ENCODE measurements at places on chromosomes 12 and 14. TPM values are rescaled to one million over a fixed set of nuclear protein-coding genes. Genes with fewer than 3 reads are reported as not detected.
A peak's percentile ranks its signal among the peaks of the same experiment; 100 is the strongest.

DNA sequence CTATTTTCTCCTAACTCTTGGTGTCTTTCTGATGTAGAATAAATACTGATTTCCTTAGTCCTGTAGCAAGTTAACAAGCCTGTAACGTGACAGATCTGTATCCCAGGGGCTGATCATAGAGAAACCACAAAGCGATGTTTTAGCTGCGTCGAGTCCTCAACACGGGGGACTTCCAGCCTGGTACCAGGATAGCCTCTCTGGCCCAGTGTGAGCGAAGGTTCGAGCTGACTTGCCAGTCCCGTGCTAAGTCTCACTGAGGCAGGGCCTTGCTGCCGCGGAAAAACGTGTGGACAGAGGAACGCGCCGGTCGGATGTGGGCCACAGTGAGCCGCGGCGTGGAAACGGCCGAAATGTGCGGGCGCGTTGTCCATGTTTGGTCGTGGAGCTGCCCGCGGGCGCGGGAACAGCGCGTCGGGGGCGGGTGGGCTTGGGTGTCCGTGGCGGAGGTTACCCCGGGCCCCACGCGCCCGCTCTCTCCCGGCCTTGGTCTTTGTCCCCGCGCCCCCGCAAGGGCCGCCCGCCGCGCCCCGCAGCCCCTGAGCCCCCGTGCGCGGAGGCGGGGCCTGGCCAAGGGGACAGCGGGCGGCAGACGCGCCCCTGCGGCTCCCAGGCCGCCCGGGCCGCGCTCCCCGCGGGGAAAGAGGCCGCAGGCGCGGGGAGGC lies 531 bp upstream of the EML1 start:
- peak; percentile 57 for DNase-seq

DNA sequence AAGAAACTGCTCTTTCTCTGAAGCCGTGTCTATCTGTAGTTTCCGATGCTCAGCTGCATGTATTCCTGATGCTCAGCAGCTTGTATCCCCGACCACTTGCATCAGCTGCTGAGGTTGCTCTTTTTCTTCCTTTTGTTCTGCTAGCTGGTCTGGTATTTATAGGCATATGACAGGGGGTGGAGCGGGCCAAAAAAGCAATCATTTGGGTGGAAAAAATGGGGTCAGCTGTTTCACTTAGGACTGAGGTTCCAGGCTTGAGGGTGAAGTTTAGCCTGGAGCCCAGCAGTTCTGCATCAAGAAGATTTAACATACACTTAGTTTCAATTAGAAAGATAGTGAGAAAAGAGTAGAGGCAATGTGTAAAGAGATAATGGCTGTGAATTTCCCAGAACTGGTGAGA lies 23.6 kb upstream of the AMN1 start:
- peak; percentile 49 for DNase-seq

DNA sequence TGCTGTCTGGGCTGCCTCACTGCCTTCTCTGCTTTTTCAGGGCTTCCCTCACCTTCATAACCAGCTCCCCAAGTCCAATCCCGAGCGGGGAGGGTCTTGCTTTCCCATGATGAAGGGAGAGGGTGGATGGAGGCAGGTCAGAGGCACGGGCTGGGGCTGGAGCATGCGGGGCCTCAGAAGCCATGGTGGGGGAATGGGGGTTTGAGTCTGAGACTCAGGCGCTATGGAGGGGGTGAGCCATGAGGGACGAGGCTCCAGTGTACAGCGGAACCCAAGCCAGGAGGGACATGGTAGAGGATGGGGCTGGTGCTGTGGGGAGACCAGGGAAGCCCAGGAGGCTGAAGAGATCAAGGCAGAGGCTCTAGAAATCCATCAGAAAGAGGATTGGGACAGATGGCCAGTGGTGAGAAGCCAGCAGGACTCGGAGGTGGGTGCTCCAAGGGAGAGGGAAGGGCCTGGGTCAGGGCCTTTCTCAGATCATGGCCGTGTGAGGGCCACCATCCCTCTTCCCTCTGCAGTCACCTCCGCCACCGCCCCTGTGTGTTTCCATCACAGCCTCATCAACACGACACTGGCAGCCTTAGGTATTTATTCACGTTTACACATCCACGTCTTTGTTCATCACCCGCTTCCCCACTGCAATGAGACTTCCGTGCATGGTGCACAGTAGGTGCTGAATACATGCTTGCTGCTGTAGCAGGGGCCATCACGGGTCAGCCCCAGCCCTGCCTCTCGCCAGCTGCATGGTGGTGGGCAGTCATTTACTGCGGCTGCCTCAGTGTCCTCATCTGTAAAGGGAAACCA lies 144.7 kb downstream of the ADGRD1 start:
- DNase-seq, result no peak

DNA sequence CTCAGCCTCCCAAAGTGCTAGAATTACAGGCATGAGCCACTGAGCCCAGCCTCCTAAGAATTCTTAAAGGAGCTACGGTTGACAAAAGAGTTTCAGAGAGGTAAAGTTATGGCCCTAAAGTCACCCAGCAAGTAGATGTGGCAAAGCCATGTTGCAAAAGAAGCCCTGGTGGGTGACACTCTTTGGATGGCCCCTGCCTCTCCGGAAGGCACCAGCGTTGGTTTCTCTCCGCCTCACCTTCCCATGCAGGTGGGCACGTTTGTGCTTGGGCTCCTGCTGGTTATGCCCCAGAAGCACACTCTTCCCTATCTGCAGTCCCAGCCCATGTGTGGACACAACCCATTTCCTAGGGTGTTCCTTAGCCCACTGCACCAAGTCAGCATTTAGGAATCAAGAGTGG lies 9.5 kb upstream of the SERPINA3 start:
- DNase-seq, result no peak

DNA sequence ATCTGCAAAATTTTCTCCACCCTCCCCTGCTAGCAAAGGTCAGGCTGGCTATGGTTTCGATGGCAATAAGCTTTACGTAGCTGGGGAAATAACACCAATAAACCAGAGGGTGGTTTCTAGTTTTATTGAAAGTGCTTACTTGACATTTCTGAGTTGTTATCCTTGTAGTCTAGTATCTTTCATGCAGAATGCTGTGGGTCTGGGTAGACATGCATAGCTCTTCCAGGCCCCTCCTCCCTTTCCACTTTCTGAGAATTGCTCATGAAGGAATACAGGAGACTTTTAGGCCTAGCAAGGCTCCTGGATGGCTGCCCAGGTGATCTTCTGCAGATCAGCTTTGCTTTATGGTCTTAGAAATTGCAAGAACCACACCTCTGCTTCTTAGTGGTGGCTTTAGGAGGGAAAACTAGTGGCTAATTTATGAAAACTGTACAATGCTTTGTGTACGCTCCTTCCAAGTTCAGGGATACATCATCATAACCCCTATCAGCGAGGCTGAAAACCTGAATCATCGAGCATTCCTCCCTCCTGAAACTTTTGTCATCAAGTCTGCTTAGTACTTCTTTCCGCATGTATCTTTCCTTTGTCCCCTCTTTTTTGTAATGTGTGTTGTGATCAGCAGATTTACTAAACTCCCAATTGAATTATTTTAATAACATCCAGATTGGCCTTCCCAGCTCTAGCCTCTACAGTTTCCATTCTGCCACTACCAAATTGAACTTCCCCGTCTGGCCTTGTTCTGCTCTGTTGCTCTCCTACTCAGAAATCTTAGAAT lies 473.0 kb downstream of the RAD51B start:
- DNase-seq, result peak; percentile 85

- no peak for DNase-seq
These were observed 206.4 kb upstream of the FKBP4 start for GRCh38 chr12:2588345-2588744.

DNA sequence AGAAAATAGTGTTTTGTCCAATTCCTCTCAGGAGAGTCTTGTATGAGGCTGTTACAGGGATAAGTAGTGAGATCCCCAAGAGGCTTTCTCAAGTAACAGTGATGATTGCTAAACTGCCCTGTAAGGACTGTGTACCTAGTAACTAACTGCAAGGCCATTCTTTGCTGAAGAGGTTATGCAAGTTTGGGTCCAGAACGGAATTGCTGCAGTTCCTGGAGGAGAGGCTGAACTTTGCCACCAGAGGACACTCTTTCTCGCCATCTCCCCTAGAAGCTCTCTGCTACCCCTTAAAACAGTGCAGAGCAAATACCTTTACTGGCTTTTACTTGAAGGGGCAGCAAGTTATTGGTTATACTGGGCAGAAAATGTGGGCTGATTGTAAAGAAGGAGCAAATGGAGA lies 180.0 kb downstream of the RBM19 start:
- DNase-seq, result no peak

DNA sequence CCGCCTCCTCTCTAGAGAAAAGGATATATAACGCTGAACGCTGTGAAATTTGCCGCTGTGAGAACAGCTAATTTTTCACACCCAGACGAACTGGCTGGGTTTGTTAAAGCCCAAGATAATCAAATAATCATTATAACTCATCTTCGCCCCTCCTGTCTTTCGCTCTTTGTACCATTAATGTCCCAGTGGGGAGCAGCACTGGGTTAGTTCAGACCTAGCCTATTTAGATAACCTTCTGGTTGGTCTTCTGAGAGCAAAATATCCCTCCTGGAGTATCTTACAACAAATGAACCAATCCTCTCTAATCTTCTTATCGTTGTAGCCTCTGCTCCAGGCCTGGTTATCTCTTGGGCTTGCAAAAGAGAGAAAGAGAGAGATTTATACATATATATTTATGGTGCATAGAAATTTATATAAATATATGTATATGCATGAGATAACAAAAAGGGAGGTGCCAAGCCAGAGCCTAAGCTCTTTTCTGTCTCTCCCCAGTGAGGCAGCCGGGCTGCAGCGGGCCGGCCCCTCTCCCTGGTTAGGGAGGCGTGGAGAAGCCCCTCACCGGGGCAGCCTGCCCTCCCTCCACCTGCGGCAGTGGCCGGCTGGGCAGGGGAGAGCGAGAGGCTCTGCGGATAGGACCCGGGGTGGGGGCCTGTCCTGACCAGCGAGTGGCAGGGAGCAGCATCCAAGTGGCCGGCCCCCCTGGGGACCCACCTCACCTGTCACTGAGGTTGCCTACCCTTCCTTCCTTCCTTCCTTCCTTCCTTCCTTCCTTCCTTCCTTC lies 202.0 kb upstream of the LHX5 start:
- no peak for DNase-seq

DNA sequence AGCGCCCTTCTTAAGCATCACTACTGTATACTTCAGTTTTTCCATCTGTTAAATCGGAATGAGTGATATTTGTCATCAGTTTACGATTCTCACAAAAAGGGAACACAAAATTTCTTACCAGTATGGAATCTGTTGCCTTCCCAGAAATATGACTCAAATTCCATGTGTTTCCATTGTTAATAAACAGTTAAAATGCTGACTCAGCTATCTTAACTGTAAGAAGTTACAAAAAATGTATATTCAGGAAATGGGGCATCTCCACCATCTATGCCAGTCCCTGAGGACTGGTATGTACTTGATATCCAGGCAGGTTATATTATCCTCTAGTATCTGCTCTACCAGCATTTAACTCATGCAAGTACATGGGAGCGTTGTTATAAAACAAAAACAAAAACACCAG lies 2.4 kb upstream of the COX16 start:
- no peak for DNase-seq

- DNase-seq, result no peak
These were observed 1.2 kb downstream of the TTC7B start for GRCh38 chr14:90814806-90815571.

Gene TRIM9
- total RNA-seq, result 0.49 TPM

Gene PYM1
- 22.2 TPM for total RNA-seq
